ENCODE measurements at places on chromosomes 2 and 18.

DNA sequence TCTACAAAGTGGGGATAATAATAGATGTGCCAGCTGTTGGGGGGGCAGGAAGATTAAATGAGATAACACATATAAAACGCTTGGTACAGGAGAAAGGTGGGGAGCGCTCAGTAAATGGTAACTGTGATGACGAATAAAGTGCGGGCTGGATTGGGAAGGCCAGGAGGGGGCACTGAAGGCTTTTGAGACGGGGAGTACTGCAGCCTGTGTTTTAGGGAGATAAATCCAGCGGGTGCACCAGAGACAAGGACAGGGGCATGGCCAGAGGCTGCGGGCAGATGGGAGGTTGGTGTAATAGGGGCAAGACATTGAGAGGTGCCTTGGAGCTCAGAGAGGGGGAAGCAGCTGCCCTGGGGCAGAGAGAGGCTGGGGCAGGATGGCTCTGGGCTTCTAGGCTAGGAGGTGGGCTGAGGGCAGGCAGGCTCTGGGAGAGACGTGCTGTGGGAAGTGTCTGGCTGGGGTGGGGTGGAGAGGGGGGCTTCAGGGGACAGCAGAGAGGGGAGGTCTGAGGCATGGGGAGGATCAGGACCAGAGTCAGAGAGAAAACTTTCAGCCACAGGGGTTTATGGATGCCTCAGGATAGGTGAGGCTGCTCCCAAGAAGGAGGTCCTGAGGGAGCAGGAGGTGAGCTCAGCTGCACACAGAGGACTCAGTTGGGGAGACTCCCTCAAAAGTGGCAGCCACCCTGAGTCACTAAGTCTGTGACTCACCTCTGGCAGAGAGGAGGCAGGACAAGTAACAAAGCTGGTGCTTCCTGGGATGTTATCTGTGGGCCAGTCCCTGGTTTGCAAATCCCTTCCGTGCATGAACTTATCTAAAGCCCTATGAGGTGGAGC is 18.8 kb downstream of the TEX44 start:
- no peak for DNase-seq

GRCh38 chr18:28504066-28504465 is 327.1 kb upstream of the CDH2 start:
- no peak for DNase-seq

DNA sequence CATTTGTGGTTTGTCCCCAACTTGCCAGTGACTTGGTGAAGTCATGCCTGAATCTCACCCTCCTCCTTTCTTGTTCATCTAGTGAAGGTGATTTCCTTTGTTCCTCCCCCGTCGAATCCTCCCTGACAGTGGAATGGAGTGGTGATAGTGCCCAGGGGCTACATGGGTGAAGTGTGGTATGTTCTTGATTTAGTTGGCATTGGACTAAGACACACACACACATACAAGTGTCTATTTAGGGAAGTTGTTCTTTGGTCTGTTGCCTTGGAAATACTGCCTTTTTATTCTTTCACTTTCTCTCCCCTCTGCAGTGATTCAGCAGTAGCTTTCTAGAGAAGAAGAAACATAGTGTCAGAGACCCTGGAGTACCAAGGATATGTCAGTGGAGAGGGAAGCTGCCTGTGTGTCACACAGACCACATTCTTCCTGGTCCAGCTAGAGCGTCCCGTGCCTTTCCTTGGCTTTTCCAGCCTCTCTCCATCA is 10.9 kb downstream of the INPP4A start:
- no peak for DNase-seq

DNA sequence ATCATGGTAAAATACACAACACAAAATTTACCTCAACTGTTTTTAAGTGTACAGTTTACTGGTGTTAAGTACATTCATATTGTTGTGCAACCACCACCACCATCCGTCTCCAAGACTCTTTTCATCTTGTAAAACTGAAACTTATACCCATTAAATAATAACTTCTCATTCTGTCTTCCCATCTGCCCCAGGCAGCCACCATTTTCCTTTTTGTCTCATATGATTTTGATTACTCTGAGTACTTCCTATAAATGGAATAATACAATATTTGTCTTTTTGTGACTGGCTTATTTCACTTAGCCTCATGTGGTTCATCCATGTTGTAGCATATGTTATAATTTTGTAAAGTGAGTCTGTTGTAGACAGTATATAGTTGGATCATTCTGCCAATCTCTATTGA is 82.7 kb downstream of the ALMS1 start:
- DNase-seq, result no peak

GRCh38 chr2:143635302-143635701 is 506.1 kb downstream of the ARHGAP15 start:
- DNase-seq, result no peak

- DNase-seq, result no peak
These were observed 96.9 kb downstream of the TGOLN2 start for GRCh38 chr2:85230679-85231467.

DNA sequence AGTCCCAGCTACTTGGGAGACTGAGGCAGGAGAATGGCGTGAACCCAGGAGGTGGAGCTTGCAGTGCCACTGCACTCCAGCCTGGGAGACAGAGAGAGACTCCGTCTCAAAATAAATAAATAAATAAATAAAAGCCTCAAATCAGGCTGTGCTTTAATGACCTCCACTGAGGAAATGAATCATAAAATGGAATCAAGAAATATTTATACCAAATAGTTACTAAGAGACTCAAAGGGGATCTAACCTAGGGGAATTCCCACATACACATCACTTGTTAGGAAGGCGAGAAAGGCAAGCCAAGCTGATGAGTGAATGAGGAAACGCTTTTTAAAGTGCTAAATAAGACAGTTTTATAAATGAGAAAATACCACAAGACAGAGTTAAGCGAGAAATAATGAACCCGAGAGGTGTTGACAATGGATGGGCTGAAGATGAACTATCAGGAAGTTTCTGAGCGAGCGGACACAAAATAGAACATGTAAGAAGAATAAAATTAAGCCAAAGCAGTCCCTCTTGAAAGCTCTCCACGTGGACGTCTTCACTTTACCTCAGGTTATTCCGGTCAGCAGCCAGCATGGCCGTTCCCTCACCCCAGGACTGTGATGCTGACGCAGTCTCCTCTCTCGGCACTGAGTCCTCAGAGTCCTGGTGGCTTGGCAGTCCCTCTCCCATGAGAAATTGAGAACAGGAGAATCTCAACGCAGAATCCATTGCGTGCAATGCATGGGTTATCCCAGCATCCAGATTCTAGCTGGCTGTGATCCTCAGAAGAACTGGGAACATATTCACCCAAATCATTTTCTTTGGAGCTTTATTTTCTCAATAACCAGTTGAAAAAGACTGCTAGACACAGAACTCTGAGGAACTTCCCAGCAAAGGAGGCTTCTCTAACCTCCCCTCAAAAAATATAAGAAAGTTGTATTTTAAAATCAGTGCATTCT is 22.3 kb downstream of the PXDN start:
- DNase-seq, result no peak

DNA sequence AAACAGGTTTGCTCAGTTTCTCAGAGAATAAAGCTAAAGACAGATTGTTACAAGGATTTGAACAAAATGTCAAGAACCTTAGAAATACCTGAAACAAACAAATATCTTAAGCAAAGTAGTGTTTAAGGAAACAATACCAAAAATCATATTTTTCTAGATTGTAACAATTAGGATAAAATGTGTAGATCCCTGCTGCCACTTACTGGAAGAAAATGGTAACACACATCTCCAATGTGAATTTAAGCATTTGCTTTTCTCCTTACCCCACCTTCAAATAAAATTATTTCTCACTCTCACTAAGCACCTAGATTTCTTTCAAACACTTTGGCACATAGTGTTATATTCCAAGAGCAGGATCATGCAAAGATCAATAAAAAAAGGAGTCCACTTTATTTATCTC is 34.9 kb downstream of the SUCLG1 start:
- DNase-seq, result no peak

- DNase-seq, result no peak
These were observed 61.7 kb downstream of the ACKR3 start for GRCh38 chr2:236631281-236631855.

GRCh38 chr2:10477443-10478297 is 29.5 kb upstream of the ODC1 start:
- DNase-seq, result no peak

DNA sequence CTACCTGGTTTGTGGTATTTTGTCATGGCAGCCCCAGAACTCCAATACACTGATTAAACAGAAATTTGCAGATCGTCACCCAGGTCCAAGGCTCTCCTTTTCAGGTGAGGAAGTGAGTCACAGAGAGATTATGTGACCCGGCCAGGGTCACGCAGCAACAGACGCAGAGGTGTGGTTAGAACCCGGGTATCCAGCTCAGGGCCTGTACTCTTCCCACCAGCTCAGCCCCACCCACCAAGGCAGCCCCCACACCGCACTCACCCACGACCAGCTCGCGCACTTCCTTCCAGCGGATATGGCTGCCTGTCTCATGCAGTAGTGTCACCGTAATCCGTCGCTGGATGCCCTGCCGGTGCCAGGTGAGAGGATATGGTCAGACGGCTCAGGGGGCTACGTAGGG is 48.1 kb downstream of the AQP12A start:
- no peak for DNase-seq

GRCh38 chr2:235621736-235622135 is 127.9 kb downstream of the AGAP1 start:
- no peak for DNase-seq

DNA sequence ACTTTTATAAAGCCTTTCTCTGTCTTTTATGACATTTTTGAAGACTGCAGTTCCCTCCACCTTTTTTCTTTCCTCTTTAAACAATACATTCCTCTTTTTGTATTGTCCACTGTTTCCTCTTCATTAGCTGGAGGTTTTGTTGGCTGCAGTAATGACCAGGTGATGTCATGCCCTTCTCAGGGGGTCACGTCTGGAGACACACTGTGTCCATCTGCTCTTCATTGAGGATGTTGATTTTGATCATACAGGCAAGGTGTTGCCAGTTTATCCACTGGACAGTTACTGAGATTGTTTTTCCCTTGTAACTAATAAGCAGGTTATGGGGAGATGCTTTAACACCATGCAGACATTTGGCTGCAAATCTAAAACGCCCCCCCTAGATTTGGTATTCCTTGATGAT is 19.8 kb downstream of the ZNF407 start:
- DNase-seq, result no peak

DNA sequence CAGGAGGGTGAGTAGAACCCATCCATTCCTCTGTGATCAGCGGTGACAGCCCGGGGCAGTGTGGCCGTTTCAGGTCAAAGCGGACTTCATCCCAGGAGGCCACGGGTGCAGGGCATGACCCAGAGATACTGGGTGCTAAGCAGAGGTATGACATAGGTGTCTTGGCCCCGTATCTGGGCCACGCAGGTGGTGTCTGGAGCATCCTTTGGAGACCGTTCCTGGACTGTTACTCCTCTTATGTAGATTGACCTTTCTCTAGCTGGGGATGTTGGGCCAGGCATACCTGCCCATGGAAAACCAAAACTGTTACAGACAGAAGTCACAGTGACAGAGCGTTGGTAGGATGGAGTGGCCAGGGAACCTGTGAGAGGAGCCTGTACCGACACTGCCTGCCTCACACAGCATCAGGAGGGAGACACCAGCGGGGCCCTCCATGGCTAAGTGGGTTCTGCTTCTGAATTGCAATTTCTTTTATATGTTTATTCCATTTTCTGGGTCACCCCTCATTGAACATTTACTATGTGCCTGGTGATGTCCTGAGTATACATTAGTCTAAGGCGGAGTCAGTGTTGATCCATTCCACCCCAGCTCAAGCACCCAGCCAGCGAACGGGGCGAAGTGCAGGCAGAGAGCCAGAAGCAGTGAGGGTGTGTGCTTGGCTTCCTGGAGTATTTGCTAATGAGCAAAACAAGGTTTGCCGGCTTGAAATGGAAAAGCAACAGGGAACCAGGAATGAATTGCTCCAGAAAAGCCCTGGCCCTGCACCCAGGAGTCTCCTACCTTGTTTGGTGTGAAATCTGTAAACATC is 141.7 kb downstream of the SH3RF3 start:
- DNase-seq, result no peak

DNA sequence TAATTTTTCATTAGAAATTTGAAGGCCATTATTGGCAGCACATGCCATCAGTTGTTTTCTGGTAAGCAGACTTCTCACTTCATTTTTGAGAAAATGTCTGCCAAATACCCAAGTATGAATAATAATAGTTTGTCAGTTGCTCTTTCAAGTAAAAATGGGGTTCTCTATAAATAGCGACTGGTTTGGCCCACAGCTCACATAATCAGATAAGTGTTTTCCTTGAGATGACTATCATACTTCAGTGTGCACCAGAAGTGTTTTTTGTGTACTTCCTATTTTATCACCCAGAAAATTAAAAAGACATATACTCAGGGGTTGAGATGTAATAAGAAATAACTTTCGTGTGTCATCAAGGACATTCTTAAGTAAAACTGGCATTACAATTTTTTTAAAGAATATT is 147.1 kb downstream of the PHLPP1 start:
- no peak for DNase-seq

DNA sequence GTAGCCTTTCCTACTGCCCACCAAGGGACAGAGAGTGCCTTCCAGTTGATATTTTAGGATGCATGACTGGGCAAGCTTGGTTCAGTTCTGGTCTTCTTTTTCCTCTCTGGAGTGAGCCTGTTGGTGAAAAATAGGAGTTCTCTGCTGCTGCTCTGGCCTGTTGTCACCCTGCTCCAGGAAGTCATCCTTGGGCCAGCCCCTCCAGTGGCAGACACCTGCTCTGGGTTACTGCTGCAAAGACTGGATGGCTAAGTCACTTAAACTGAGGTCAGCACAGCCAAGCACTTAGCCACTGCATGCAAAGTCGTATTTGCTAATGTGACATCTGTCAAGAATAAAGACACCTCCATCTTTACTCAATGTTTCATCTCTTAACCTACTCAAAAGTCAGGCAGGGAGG is 219.6 kb upstream of the ID2 start:
- no peak for DNase-seq

DNA sequence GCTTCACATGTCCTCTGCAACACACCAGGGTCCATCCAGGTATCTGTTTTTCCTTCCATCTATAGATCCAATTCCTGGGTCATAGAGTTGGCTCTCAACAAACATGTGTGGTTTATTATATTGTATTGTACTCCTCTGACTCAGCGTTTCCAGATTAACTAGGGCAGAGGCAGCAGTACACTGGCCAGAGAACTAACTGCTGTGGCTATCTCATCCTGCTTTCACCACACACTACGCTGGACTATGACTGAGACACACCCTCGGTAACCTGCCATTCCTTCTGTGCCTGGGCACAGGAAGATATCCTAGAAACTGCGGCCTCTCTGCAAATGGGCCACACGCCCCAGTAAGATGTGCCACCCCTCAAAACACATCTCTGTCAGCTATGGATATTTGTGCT is 159.8 kb upstream of the STK17B start:
- DNase-seq, result no peak

- no peak for DNase-seq
These were observed 27.2 kb upstream of the MFSD6 start for GRCh38 chr2:190380962-190381412.

GRCh38 chr18:14031053-14031452 is 101.2 kb downstream of the ZNF519 start:
- DNase-seq, result no peak

GRCh38 chr2:56117764-56118163 is 66.0 kb upstream of the CCDC85A start:
- no peak for DNase-seq

GRCh38 chr2:66478731-66479316 is 43.9 kb downstream of the MEIS1 start:
- no peak for DNase-seq

- no peak for DNase-seq
These were observed 521.2 kb downstream of the NYAP2 start for GRCh38 chr2:225920621-225921220.

GRCh38 chr18:57141208-57142129 is 5.4 kb upstream of the BOD1L2 start:
- no peak for DNase-seq

GRCh38 chr2:45993476-45993991 is 303.7 kb upstream of the EPAS1 start:
- no peak for DNase-seq

- no peak for DNase-seq
These were observed 2.5 kb downstream of the VIT start for GRCh38 chr2:36698993-36699392.
